ENCODE measurements at places on chromosomes 1 and 21.

DNA sequence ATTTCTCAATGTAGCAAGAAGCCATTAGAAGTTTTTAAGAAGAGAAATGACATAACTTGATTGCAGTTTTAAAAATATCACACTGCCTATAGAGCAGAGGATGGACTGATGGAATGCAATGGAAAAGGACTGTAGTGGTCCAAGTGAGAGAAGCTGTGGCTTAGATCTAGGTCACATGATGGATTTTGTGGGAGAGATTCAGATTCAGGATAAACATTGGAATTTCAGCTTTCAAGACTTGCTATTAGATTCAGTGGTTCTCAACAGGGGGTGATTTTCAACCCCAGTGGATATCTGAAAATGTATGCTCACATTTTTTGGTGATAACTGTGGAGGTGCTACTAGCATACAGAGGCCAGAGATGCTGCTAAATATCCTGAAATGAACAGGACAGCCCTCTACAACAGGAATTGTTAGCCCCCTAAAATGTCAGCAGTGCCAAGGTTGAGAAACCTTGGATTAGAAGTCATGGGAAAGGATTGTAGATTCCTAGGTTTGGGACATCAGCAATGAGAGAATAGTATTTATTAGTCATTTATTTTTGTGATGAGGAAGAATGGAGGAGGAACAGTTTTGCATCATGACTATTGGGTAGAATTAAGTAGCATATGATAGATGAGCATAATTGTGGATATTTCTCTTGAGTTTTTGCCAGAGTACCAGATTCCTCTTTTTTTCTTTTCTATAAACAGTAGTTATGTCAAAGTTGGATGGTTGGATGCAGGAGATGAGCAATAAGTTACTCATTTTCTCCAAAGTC is 30.1 kb upstream of the KCNK2 start:
- DNase-seq: no peak

DNA sequence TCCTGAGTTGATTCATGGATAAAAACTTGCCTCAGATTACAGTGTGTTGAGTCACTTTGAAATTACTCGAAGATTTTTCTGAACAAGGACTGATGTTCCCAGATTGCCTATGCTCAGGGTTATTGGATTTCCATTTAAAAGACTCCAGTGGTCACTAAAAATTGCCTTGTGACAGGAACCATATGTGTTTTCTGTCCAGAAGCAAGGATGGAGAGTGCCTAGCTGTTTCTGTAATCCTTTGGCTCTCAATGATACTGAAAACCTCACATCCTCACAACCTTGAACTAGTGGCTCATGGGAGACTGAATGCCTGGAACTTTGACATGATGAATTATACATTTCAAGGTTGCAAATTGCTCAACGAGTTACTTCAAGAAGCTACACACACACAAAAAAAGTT is 1271.8 kb downstream of the BRINP3 start:
- no peak for DNase-seq

DNA sequence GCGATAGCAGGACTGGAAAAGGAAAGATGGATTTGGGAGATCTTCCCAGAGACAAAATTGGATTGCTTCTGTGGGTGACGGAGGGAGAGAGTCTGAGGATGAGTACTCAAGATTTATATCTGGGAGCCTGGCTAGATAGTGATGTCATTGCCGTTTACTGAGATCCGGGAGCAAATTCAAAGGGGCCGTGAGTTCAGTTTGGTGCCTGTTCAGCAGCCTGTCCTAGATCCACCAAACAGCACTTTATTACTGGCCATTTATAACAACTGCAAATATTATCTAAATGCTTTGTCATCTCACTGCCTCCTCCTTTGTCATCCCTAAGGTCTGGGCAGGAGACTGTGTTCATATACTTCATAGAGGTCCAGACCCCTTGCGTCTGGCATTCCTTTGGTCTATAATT is 29.2 kb downstream of the MAPKAPK2 start:
- no peak for DNase-seq

GRCh38 chr1:230503726-230504125 is 77.6 kb upstream of the PGBD5 start:
- no peak for DNase-seq

DNA sequence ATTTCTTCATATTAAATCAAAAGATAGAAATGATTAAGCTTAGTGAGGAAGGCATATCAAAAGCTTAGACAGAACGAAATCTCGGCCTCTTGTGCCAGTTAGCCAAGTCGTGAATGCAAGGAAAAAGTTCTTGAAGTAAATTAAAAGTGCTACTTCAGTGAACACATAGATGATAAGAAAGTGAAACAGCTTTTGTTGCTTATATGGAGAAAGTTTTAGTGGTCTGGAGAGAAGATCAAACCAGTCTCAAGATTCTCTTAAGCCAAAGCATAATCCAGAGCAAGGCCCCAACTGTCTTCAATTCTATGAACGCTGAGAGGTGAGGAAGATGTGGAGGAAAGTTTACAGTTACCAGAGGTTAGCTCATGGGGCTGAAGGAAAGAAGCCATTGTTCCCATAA is 88.4 kb downstream of the ADGRL2 start:
- no peak for DNase-seq

- no peak for DNase-seq
Observed at GRCh38 chr21:41931041-41931451, 22.8 kb downstream of the C2CD2 start.

DNA sequence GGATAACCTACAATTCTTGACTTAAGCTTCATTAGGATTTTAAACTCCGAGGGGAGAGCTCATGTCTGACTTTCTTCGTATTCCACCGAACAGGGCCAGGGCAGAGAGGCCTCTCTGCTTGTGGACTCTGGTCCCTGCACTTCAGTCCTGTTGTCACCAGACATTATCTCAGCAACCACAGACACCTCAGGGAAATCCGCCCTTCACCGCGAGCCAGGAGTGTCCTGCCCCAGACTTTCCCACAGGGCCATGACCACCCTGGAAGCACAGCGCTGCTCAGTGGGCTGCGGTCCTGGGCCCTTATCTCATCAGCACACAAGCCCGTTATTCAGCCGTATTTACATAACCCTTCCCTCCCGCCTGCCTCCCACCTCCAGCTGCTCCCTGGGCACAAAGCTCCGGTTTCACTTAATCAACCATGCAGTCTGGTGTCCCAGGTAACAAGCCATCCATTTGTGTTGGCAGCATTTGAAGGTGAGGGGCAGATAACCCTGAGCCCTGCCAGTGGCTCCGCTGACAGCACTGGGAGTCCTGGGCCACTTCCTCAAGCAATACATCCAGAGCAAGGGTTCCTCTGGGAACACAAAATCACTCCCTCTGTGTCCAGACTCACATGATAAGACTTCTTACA is 122.8 kb upstream of the RAB4A start:
- no peak for DNase-seq
